ENCODE measurements at places on chromosomes 6 and 20. TPM values are rescaled to one million over a fixed set of nuclear protein-coding genes. Genes with fewer than 3 reads are reported as not detected.
A peak's percentile ranks its signal among the peaks of the same experiment; 100 is the strongest.

The NKAIN2 gene
- total RNA-seq, result not detected

GRCh38 chr6:138099832-138100231, 7.4 kb downstream of the PERP start:
- no peak for DNase-seq

DNA sequence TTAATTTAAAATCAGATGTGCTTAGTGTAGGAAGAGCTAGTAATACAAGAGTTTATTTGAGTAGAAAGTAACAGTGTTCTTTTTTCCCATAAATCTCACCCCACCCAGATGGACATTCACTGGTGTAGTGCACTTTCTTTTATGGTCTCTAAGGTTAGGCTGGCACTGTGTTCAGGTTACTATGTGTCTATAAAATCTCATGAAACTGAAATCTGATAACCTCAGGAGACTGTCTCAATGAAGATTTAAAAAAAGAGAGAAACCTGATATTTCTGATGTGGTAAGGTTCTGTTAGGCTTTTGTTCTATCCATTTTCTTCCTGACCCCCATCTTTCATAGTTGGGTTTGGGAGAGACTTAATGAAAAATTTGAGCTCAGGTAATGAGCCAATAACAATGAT, 101.2 kb upstream of the CLVS2 start:
- DNase-seq, result no peak

DNA sequence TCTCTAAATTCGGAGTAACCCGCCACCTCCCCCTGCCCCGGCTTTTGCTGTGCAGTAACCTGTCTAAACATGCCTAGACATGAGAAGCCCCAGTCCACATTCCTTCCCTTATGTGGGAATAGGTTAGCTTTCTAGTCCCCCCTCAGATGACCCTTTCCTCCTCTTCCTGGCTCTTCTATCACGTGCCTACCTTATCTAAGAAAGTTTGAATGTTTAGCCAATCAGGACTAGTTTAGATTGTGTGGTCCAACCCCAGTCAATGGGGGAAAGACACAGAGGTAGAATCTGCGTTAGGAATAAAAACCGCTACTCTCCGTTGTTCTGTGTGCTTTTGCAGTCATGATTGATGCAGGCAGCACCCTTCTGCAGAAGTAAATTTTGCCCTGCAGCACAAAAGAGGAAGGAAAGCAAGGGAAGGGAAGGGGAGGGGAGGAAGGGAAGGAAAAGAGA, 69.0 kb upstream of the CD93 start:
- no peak for DNase-seq

DNA sequence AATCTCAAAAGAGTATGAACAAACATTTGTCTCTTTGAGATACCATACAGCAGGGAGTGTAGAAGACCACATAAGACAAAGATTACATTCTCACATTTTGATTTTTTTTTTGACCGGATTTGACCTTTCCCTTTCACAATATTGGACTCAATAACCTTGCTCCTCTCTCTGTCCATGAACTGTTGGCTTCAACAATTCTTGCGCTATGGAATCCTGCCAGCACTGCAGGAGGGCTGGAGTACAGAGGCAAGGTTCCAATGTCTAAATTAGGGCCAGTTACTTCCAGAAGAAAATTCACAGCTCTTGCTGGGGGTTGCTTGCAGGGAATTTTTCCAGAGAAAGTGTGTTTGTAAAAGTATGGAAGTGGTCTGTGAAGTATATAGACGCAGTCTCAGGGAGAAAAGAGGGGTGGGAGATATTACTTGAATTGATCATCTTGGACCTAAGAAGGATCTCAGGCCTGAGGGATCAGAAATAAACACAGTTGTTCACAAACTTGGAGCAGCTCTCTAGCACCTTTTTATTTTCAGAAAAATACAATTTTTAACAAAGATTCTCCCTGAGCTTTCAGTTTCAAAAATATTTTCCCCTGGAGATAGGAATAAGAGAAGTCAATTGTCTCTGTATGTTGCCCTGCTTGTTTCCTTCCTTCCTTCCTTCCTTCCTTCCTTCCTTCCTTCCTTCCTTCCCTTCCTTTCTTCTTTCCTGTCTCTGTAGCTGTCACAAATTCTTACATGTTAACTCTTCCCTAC, 765.9 kb downstream of the BCKDHB start:
- no peak for DNase-seq

DNA sequence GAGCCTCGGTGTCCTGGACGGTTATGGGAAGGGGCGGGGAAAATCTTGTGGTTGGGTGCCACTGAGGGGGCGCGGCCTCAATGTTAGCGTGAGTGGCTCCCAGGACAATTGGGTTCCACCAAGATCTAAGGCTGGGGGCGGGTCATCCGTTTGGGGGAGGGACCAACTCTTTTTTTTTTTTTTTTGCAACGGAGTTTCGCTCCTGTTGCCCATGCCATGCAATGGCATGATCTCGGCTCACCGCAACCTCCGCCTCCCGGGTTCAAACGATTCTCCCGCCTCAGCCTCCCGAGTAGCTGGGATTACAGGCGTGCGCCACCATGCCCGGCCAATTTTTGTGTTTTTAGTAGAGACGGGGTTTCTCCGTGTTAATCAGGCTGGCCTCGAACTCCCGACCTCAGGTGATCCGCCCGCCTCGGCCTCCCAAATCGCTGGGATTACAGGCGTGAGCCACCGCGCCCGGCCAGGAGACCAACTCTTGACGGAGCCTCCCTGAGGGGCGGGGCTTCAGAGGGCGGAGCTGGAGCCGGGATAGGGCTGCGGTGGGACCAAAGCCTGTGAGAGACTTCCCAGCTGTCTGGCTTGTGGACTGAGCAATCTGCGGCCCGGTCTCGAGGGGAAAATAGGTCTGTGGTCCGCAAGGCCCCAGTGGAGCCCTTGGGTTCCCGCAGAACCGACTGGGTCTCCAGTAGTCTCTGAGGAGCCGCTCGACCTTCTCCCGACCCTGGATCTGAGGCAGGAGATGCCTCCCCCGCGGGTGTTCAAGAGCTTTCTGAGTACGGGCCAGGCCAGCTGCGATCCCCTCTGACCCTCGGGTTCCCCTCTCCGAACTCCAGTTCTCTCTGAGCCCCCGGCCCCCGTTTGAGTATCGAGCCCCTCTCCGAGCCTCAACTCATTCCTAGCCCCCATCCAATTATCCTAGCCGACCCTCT, 1.1 kb downstream of the SPAG4 start:
- DNase-seq, result peak; percentile 99

DNA sequence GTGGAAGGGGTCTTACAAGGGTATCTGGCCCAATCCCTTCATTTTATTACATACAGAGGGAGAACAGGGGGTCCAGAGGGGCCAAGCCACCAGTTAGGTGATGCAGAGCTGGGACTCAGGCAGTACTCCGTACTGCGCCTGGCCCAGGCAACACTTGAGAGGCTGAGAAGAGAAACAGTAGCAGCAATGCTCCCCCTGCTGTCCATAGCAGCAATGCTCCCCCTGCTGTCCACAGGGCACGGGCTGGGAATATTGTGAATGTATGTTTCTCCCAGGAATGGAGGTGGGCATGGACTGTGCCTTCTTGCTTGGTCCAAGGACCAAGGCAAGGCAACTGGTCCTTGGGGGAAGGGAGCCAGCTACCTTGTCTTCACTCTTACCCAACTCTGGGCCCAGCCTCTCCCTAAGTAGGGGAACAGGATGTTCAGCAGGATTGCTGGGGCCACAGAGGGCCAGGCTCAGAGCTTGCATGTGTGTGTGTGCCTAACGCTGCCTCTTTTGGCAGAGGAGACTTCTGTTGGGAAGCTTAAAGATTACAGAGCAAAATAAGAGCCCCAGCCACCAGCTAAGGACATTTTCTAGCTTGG, 14.8 kb upstream of the FAM83C start:
- peak; percentile 60 for DNase-seq
